ENCODE measurements at places on chromosomes 3 and 15.

- DNase-seq, result no peak
Measured at GRCh38 chr15:62296756-62297507, 131.8 kb upstream of the C2CD4B start.

DNA sequence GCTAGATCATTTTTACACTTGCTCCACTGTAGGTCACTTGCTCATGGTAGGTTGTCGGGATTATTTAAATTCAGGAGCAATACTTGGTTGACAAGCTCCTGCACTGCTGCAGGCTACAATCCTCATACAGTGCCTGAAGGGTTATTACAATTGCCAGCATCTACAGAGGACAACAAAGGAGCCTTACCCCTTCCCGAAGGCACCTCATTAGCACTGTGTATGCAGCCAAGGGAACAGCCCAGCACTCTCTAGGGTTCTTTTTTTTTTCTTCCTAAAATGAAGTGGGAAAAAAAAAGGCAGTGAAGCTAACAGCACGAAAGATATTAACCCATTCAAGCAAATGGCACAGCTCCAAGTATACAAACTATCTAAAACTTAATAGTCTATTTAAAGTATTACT, 142.7 kb downstream of the ULK4 start:
- no peak for DNase-seq

DNA sequence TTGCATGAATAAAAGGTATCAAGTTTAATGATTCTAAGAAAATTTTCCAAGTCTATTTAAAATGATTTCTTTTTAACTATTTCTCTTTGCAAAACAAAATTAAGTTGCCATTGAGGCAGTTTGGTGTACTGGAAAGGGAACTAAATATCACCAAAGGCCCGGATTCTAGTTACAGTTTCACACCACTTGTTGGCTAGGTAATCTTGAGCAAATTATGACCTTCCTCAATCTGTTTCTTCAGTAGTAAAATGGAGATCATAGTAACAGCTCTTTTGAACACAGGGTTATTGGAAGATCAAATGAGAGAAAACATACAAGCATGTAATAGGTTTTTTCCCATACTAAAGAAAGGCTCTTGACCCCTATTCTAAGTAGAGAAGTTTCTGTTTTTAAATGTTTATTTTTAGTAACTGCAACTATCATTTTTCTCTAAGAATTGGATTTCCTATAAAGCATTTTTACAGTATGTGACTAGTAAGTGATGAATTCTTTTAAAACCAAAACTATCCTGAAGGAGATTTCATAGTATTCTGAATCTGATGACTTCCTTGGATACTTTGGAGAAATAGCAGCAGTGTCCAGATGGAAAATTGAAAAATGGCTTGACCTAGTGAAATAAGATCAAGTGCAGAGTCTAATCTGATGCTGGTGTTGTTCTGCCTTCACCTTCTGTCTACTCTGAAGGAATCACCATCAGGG, 15.7 kb downstream of the SCAANT1 start:
- no peak for DNase-seq

- DNase-seq, result no peak
Measured at GRCh38 chr15:79535536-79535935, 103.4 kb downstream of the MINAR1 start.

GRCh38 chr3:106302451-106303221, 433.8 kb upstream of the CBLB start:
- DNase-seq, result no peak

GRCh38 chr15:74035121-74036017, 40.9 kb downstream of the PML start:
- no peak for DNase-seq

DNA sequence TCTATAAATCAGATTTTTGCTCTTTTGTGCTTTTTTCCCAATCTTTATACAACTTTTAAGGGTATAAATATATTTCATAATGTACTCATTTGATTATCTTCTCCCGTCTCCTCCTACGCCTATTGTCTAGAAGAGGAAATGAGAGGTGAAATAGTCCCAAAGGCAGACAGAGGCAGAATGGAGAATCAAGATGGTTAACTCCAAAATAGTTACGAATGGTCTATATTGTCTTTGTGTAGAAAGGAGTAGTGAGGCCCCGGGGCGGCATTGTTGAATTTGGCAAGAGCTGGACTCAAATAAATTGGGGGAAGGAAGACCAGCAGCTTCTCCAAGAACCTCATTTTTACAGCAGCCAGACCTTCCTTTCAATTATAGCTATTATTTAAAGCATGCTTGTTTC, 23.9 kb downstream of the ITPR1 start:
- no peak for DNase-seq

DNA sequence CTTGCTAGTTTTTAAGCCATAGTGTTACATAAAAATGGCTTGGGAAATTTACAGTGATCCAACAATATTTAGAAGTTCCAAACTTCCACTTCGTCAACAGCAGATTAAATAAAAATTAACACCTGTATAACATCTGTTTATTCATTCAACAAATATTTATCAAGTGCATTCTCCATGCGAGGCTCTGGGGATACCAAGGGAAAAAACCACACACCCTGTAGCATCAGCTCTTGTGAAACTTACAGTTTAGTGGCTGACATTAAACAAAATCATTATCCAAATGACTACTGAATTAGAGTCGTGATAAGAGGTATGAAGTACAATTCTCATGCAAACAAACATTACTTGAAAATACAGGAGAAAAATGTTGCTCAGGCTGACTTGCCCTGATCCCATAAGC, 122.9 kb downstream of the DLG1 start:
- no peak for DNase-seq

- no peak for DNase-seq
Measured at GRCh38 chr3:191809326-191809949, 348.5 kb downstream of the PYDC2 start.

GRCh38 chr15:58440158-58440910, 8.5 kb downstream of the LIPC start:
- peak; percentile 91 for DNase-seq

- no peak for DNase-seq
Measured at GRCh38 chr3:39848365-39848764, 39.0 kb downstream of the MYRIP start.

- DNase-seq, result no peak
Measured at GRCh38 chr3:138260611-138261010, 69.0 kb downstream of the NME9 start.

- no peak for DNase-seq
Measured at GRCh38 chr3:112817271-112817670, 29.4 kb downstream of the CD200R1L start.

- DNase-seq, result no peak
Measured at GRCh38 chr3:49882166-49882565, 12.5 kb upstream of the CAMKV start.

DNA sequence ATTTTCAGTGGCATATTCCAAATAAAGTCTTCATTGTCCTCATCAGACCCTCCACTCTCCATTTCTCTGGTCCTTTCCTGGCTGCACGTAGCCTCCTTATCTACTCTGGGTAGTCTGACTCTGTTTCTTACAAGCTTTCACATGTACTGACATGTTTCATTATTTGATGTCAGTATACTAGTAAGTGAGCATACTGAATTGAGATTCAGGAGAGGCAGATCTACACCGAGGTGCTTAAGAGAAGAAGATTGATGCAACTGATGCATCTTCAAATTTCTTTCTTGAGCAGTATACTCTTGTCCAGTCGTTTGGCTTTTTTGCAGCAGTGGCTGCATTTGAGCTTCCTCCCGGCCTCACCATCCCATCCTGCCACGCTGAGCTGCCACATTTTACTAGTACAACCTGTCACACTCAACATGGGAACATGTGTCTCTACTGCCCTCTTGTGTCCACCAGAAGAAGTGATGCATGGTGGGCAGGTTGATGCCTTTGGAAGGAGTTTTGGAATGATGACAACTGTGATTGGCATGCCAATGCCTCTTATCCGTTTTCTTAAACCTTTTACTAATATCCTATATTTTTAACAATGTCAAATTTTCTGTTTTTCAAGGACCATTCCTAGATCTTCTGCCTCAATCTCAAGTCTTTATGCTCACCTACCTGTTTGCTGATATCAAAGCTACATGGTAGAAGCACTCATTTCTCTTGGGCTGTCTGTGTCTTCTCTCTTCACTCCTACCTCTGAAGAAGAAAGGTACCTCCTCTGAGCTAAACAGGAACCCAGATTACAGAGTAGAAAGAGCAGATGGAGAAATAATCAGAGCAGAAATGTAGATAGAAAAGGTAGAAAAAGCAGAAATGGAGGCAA, 38.7 kb downstream of the GUCA1C start:
- DNase-seq, result peak; percentile 90

DNA sequence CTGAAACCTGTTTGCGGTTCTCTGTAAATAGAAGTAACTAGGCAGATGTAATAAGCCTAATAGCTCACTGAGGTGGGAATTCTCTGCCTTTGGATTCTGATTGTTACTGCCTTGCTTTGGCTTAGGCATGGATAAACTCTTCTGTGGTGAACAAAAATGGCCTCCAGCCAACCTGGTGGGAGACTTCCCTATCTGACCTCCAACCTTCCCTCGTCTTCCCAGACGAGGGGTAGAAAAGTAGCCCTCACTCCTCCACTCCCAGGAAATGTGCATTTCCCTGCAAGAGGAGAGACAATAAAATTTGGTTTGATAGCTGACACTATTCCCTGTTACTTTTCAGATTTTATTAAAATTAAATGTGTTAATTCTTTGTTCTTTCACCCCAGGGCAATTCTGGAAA, 606 bp upstream of the CD96 start:
- no peak for DNase-seq

GRCh38 chr3:54660714-54661132, 267.1 kb downstream of the LRTM1 start:
- no peak for DNase-seq

DNA sequence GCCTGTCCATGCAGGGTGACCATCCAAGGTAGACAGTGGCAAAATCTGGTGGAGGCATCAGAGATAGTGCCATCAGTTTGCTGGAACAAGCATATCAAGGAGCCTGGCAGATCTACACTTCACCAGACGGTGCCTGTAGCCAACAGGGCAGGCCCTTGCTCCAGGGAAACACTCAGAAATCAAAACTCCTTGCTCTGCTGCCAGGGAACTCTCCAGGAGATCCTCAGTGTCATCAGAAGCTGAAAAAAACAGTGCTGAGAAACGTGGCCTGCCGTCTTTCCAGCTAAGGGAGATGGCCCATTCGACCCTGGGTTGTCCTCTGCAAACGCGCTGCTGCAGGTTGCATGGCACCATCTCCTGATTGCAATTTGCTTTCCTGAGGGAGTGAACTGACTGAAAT, 30.5 kb upstream of the ATP13A3 start:
- no peak for DNase-seq

DNA sequence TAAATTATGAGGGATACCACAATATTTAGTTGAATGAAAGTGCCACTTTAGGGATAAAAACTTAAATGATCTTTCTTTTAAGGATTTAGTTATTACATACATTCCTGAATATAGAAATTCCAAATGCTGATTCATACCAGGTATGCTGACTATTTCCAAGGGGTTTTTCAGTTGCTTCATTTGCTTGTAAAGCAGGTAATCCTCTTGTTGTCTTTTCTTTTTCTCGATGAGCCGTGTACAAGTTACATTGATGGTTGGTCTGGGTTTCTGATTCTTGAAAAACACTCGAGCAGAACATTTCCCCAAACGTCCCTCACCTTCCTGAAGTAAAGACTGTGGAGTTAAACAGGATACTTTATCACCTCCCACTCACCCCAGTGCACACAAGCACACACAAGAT, 21.7 kb downstream of the RARRES1 start:
- DNase-seq, result no peak

- DNase-seq, result no peak
Measured at GRCh38 chr3:73605412-73605811, 19.3 kb downstream of the PDZRN3 start.

GRCh38 chr3:155643581-155644165, 101.2 kb downstream of the PLCH1 start:
- DNase-seq, result no peak

- no peak for DNase-seq
Measured at GRCh38 chr3:139893963-139894642, 40.9 kb upstream of the CLSTN2 start.

- DNase-seq, result no peak
Measured at GRCh38 chr3:133023362-133023761, 14.8 kb upstream of the TMEM108 start.

DNA sequence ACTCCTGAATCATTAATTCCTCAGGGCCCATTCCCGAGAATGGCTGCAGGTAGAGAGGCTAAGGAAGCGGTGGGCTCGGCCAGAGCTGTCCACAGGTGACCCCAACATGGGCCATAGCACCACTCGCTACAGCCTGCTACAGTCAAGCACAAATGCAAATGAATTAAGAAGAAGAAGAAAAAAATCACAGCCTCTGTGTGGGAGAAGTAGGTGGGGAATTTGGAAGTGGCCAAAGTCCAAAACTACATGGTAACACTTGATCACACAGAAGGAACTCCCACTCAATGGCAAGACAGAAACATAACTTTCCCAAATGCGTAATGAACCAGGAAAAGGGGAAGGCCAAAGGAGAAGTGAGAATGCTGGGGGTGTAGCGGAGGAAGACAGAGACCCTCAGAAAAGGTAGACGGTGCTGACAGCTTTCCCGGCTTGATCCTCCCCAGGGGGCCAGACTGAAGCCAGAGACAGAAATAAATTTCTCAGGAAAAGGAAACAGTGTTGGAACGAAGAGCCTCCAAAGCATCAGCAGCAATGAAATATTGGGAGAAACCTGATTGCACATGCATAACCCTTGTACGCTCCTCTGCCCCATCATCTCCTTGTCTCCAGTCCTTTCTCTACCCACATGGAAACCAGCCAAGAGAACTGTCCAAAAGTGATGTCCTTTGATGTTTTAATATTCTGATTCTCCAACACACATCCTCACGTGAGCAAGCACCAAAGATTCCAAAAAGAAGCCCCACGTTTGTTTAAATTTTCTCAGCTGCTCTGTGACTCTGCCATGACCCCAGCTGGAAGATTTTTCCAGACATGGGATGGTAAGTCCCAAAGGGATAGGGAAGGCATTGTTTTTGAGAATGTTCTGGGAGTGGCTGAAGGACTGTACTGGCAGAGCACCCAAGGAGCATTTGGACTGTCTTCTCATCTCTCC, 107.6 kb downstream of the OXNAD1 start:
- DNase-seq, result no peak

- DNase-seq, result no peak
Measured at GRCh38 chr15:32903591-32904290, 185.9 kb downstream of the GREM1 start.
